Activated T-cell treated with anti-CD3 and anti-CD28 coated beads for 1 hour (primary cell): ENCODE measurements at places on chromosomes 12 and 14.

- DNase-seq = no peak
These were observed 54.0 kb downstream of the TSPAN9 start for GRCh38 chr12:3131129-3131528.

- DNase-seq = no peak
These were observed 18.8 kb upstream of the BEGAIN start for GRCh38 chr14:100605706-100606686.

GRCh38 chr12:8057839-8058238 lies 8.3 kb downstream of the C3AR1 start:
- DNase-seq = no peak

DNA sequence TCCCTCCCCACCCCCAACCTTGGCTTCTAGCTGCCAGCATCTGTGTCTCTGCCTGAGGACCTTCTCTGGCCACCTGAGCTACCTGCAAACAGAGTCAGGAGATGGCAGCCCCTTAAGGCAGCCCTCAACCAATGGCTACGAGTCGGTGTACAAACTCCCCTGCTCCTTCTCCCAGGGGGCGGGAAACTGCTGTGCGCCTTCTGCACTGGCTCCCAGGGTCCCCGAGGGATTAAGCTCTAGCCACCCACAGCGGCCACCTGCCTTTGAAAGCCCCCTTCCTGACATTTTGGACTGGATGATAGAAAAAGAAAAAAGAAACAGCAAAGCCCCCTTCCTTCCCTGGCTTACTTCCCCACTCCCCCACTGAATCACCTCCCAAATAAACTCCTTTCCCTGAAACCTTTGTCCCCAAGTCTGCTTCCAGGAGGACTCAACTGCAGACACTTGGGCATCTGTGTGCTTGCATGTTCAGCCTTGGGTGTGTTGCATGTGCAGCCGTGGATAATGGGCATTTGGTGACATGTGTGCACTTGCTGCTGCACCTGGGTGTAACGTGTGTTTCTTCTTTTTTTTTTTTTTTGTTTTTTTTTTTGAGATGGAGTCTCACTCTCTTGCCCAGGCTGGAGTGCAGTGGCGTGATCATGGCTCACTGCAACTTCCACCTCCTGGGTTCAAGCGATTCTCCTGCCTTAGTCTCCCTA lies 6.0 kb downstream of the SDS start:
- no peak for DNase-seq

GRCh38 chr14:37018571-37019240 lies 153.7 kb downstream of the SLC25A21 start:
- DNase-seq = no peak

DNA sequence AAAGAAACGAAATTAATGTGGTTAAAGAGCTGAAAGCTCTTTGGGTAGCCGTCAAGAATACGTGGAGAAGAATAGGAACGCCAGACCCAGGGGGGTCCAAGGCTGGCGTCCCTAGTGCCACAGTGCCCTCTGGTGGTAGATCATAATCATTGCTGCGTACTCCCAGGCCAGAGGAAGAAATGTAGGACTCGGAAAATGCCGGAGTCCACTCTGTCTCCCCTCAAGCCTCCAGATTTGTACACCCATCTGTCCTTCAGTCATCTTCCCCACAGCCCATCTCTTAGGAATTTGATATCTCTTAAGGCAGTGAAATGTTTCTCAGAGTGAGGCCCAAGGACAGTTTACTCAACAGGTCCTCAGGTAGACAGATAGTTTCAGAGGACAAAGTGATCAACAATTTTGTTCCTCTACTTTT lies 25.4 kb upstream of the PLEKHG6 start:
- DNase-seq = peak; percentile 50

DNA sequence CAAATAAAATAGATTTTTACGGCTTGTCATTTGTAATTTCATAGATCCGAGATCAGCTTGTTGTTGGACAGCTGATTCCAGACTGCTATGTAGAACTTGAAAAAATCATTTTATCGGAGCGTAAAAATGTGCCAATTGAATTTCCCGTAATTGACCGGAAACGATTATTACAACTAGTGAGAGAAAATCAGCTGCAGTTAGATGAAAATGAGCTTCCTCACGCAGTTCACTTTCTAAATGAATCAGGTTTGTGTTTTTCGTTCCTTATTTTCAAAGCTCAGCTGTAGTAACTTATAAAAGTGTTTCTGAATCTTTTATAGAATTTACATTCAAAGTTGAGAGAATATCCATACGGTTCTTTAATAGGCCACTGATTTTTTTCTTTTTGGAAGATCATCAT lies 89.1 kb downstream of the LRRK2 start:
- DNase-seq = no peak

DNA sequence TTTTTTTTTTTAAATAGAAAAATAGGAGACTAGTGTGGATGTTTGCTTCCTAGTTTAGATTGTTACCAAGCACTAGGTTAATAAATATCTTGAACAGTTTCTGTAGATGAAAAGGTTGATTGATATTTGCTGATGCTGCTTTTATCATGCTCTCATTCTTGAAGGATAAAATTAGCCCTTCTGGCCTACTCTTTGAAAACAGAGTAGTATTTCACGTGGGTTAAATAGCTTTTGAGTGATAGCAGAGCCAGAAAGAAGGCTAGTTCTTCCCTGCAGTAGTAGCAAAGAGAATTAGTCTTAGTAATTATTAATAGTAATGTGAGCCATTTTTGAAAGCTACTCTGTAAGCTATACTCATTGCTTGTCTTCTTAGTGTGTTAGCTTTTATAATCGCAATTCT lies 5.2 kb downstream of the NEDD1 start:
- no peak for DNase-seq
